ENCODE measurements at places on chromosomes 2 and 18.
A peak's percentile ranks its signal among the peaks of the same experiment; 100 is the strongest.

DNA sequence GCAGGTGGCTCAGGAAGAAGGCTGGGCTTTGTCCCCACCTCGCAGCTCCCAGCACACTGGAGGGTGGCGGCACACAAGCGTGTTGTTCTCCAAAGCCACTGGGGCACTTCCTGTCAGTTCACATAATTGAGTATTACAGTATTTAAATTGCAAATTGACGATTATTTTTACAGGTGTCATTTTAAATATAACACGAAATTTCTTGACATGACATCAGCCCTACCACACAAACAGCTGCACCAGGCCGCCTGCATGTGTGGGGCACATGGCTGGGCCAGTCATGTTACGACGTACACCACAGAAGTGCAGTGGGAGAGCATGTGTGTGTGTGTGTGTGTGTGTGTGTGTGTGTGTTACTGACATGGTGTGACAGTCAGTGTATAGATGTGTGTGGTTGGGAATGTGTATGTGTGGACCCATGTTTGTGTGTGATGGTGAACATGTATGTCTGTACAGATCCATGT, 155.6 kb downstream of the TTC32 start:
- no peak for DNase-seq

GRCh38 chr2:21372654-21373053, 248.9 kb downstream of the TDRD15 start:
- no peak for DNase-seq

DNA sequence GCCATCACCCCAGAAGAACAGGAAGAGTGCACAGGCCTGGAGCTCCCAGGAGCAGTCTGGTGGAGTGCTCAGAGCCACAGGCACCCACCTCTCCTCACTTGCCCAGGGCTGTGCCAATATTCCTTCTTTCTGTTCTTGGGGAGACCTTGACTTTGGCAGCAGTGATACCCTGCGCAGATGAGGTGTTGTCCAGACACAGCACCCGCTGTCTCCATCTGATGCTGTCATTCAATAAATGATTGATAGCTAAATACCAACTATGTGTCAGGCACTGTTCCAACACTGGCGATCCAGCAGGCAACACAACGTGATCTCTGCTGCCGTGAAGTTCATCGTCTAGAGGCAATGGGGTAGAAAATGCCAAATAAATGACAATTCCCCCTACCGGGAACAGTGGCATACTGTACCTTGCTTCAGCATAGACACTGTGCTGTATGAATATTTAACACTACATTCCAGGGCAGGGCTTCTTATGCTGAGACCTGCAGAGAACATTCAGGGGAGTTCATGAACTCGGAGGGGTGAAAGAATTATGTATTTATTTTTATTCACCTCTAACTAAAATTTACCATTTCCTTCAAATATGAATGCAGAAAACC, 320.5 kb upstream of the NCKAP5 start:
- DNase-seq: no peak

- DNase-seq: no peak
Measured at GRCh38 chr2:177758591-177759371, 313.8 kb downstream of the PDE11A start.

DNA sequence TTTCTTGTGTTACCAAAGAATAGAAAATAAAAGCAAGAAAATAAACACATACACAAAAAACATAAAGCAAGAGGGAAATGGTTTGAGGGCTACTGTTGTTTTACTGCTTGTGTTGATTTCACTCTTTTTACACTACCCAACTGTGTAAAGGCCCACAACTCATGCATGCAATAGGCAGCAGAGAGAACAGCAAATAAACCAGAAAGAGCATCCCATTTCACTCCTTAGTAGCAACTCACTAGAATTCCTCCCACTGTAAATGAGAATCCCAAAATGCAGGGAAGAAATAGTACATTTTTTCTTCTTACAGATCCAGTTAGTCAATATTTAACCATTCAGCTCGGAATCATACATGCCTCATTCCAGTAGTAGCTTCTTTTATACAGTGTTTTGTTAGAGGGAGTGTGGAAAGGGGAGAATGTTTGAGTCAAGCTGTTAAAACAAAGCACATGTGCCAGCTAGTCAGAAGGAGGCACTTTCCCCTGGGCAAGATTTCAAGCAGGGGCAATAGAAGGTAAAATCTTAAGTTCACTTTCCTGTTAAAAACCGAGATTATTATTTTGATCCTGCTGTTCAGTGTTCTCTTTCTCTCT, 147.2 kb upstream of the FAM98A start:
- no peak for DNase-seq

DNA sequence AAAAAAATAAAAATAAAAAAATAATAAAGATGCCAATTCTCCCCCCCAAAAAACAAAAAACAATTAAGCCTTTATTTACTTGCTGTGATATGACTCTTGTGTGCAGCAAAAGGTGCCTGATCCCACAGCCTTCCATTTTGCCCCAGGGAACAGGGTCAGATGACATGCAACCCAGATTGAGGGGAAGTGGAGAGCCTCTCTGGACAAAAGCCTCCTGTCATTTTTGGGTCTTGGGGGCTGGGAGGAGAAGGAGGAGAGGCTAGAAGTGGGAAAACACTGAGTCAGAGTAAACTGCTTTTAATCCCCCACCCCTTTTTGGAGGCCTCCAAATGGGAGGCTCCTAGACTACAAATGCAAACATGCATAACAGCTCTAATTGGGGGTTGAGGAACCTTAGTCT, 46.6 kb upstream of the SCG2 start:
- DNase-seq: no peak

GRCh38 chr2:9285385-9285920, 78.8 kb downstream of the ASAP2 start:
- DNase-seq: no peak

DNA sequence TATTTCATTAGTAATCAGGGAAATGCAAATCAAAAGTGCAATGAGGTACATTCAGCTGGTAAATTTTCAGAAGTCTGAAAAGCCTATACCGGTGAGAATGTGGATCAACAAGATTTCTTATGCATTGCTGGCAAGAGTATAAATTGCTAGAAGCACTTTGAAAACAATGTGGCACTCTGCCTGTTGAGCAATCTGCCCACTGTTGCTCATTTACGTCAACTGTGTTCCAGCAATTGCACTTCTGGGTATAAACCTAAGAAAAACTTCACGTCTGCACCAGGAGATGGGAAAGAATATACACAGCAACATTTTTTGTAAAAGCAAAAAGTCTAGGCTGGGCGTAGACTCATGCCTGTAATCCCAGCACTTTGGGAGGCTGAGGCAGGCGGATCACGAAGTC, 40.8 kb downstream of the MTERF4 start:
- no peak for DNase-seq

DNA sequence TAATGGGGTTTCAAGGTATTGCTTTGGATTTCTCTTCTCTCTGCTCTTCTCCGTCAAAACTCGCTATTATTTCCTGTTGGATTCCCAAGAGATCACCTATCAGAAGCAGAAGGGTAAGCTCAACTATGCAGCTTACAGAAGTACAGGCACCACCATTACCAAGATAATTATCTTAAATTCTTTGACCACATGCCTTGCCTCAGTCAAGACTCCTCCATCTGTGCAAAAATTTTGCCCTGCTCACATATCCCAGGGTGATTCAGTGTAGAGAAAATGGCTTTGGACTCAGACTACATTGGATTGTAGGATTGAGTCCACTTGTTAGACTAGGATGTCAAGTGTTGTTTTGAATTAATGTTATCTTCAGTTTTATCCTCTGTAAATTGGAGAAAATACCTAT, 698.7 kb downstream of the TDRD15 start:
- DNase-seq: no peak

DNA sequence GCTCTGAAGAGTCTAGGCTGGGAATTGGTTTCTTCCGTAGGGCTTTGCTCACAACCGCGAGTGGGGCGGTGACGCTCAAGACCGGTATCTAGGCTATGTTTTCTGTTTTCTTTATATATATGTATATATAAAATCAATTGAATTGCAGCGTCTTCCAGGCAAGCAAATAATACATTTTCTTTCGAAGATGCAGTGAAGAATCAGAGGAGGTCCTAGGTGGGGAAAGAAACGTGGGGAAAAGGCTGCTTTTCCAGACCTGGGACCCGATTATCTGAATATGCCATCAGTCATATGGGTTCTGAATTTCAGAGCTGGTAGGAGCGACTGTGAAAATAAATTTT, 714 bp upstream of the SCN9A start:
- DNase-seq: no peak

- DNase-seq: no peak
Measured at GRCh38 chr18:61771861-61772260, 120.9 kb downstream of the RNF152 start.

DNA sequence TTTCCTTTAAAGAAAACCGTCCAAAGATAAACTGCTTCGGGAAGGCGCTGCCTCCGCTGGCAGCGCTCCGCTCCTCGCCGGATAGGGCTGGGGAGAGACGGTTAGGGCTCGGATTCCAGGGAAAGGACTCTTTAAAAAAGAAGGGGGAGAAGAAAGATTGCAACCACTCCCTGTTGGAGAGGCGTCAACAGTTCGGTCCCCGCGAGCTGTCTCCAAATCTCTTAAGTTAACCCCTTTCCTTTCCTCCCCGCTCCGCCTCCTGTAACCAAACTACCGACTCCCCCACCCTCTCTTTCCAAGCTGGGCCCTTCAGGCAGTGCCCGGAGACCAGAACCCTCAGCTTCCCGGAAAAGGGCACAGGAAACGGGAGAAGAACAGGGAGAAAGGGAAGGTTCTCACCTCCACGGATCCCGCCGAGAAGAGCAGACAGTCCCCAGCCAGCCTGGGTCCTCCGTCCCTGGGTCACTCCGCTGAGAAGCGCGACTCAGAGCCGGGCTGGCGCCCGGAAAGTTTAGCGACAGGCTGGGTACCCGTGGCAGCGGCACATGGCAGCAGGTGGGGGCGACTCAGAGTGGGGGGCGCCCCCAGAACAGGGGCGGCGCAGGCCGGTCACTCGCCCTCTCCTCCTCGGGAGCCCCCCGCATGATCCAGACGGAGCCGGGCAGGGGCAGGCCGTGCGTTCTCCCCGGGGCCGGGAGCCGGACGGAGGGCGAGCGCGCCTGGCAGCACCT, 675 bp downstream of the FZD5 start:
- DNase-seq: peak; percentile 8

DNA sequence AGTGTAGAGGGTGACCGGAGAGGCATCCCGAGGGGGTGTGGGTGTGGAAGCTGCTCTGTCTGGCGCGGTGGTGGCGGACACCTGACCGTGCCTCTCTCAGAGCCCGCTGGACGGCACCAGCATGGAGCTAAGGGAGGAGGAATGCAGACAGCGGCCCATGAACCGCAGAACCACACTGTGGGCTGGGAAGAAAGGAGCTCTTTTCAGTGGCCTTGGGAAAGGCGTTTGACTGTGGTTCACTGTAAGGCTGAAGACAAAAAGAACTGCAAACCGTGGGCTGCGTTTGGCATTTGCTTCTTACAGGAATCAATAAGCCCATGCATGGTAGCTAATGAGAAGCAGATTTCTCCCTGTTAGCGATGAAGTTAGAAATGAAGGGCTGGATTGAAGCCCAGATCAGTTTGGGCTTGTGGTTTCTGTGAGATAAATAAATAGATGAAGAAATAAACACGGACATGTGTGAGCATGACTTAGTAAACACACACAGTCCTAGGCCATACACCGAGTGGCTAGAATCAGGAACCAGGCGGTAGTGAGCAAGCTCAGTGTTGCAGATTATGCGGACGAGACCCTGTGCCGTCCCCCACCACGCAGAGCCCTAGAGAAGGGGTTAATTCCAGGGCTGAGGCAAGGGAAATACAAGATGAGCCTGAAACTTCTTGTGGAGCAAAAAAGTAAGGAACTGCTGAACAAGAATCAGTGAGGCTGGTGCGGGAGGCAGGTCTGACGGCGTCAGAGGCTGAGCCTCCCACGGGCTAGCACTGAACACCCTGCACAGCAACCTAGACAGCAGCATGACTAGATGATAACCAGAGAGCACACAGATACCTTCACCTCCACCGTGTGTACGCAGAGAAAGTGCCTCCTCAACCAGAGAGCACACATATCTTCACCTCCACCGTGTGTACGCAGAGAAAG, 29.3 kb upstream of the NFATC1 start:
- no peak for DNase-seq

DNA sequence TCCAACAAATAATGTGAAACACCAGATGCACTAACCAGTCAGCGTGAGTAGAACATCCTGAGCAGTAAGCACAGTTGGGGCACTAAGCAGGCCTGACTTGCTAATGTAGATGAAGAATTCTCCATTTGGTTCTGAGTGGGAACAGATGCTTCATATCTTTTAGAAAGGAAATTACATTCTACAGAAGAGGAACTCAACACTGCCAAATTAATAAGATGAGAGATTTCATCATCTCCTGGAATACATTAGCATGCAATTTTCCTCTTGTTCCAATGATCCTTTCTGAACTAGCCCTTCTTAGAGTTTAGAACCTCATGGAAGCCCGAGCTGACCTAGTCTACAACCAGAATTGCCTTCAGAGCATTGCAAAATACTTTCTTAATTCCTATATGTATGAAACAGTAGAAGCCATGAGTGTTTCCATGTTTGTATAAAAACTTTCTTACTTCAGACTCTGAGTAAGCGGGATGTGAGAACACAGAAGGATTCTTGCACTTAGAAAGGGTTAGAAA, 34.8 kb downstream of the COL5A2 start:
- DNase-seq: no peak

- DNase-seq: no peak
Measured at GRCh38 chr2:74991977-74992376, 33.5 kb downstream of the POLE4 start.

GRCh38 chr2:176085861-176086771, 2.4 kb upstream of the EVX2 start:
- no peak for DNase-seq

DNA sequence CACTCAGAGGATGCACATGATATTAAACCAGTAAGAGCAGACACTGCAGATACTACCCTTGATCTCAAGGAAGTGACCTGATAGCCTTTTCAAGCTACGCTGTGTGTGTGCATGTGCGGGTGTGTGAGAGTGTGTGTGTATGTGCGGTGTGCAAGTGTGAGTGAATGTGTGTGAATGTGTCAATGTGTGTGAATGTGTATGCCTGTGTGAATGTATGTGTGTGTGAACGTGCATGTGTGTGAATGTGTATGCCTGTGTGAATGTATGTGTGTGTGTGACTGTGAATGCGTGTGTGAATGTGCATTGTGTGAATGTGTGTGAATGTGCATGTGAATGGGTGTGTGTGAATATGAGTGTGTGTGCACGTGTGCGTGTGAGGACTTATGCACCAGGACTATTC, 53.8 kb downstream of the KCNG2 start:
- DNase-seq: no peak

DNA sequence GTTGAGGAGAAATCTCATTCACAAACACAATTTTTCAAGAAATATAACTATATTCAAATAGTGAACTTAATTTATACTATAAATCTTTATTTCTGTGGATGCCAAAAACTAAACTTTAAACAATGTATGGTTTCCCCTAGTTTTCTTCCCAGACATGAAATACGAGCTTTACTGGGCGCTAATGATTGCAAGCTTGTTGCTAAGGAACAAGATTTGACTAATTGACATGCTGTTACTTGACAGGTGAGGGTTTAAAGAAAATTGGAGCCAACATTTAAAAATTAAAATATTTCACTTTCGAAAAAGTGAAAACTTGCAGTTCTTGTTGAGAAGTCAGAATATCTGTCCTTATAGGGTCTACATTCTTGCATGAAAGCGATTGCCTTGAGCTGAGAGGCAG, 381.0 kb downstream of the MEIS1 start:
- DNase-seq: no peak

Data from CD4-positive, alpha-beta T cell treated with Interleukin-10 for 1 hour (primary cell).